NCI-H82 (cell line): ENCODE measurements at places on chromosomes 1 and 21.

DNA sequence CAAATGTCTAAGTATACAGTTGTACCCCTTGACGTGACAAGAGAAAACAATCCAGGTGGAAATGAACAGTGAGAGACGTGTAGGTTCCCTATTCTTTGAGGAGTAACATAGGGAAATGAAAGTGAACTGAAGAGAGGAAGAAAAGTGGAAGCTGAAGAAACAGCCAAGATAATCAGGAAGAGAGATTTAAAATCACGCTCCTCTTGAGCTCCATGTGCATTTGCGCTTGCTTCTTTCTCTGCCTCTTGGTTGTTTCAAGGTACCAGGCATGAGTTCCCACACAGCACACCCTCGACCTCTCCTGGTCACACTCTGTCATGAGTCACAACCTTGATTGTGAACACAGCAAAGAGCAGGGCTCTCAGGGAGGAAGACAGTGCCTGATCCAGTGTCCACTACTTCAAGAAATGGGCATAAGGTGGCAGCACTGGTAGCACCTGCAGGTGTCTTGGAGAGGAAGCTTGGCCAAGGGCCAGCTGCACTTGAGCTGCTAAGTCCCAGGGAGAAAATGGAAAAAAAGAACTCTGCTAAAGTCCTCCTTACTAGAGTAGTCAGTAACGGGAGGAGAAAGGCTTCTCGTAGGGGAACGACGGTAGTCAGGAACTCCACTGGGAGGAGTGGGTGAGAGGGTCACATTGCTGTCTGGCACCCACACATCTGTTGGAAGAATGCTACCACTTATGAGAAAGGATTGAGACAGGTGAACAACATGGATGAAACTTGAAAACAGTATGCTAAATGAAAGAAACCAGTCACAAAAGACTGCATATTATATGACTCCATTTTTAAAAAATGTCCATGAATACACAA is 18.3 kb upstream of the ARID1A start:
- DNase-seq: peak; percentile 89

DNA sequence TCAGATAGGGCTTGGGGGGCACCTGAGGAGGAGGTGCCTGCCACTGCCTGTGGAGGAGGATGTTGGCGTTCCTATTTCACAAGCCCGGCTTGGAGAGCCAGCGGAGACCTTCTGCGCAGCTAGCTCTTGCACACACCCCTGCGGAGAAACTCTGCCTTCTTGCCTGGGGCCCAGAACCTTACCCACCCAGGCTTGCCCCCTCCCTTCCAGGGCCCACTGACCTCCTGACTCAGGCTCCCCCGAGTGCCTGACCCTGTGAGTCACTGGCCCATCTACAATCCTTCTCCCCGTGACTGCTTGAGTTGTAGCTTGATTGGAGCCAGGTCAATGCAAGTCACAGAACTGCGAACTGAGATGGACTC is 3.4 kb downstream of the HES2 start:
- DNase-seq: no peak

DNA sequence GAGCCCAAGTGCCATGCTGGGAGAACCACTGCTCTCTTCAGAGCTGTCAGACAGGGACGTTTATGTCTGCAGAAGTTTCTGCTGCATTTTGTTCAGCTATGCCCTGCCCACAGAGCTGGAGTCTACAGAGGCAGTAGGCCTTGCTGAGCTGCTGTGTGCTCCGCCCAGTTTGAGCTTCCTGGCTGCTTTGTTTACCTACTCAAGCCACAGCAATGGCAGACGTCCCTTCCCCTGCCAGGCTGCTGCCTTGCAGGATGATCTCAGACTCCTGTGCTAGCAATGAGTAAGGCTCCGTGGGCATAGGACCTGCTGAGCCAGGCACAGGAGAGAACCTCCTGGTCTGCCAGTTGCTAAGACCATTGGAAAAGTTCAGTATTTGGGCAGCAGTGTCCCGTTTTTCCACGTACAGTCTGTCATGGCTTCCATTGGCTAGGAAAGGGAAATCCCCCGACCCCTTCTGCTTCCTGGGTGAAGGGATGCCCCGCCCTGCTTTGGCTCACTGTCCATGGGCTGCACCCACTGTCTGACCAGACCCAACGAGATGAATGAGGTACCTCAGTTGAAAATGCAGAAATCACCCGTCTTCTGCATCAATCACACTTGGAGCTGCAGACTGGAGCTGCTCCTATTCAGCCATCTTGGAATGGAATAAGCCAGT is 31.9 kb downstream of the CYP4B1 start:
- no peak for DNase-seq

GRCh38 chr1:29380532-29380931 is 144.2 kb downstream of the PTPRU start:
- DNase-seq: no peak

DNA sequence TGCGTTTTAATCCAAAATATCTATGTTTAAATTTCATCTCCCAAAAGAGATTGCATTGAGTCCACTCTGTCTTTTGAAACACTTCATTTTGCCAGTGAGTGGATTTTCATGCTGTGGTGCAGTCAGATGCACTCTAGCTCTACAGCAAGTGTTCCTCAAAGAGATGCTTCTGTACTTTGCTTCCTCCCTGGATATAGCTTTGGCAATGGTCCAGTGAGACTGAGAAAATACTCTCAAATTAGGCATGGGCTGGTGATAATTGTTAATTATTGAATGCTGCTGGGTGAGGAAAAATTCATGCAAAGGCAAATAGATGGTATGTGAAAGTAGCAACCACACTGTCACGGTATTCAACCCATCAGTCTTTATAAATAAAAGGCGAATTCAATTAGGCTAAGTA is 396.9 kb downstream of the ADGRL2 start:
- no peak for DNase-seq

DNA sequence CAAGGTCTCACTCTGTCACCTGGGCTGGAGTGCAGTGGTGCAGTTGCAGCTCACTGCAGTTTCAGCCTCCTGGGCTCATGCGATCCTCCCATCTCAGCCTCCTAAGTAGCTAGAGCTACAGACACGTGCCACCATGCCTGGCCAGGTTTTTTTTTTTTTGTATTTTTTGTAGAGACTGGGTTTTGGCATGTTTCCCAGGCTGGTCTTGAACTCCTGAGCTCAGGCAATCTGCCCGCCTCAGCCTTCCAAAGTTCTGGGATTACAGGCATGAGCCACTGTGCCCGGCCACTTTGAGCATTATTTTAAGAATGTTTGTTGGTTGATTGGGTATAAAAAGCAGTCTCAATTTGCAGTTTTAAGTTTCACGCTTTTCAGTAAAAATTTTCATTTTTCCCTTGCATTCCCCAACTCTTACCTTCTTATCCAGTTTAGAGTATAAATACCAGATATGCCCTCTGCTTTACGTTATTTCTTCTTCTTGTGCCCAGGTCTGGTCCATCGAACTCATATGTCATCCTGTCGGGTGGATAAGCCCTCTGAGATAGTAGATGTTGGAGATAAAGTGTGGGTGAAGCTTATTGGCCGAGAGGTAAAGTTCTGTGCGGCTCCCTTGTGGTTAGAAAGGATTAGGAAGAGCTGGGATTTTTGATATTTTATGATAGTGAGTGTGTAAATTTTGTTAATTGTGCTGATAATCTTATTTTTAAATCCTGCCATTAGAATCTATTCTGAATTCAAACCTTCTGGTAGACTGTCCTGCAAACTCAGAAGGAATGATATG is 36.0 kb downstream of the FABP3 start:
- no peak for DNase-seq

- peak; percentile 28 for DNase-seq
These were observed 46.4 kb upstream of the ENAH start for GRCh38 chr1:225699336-225699735.

DNA sequence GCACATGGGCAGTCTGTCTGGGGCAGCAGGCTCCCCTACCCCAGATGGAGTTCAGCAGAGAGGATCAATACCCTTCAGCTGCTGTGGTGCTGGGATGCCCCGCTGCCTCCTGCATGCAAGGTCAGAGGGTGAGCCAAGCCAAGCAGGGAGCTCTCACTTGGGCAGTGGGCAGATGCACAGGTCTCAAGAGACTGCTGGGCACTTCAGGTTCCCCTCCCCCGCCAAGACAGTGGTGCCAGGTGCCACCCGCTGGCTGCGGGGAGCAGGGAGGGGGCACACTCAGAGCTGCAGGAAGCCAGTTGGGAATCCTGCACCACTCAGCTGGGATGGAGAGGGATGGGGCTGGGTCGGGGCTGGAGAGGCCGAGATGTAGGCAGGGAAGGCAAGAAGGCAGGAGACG is 15.8 kb upstream of the EVA1B start:
- DNase-seq: no peak

DNA sequence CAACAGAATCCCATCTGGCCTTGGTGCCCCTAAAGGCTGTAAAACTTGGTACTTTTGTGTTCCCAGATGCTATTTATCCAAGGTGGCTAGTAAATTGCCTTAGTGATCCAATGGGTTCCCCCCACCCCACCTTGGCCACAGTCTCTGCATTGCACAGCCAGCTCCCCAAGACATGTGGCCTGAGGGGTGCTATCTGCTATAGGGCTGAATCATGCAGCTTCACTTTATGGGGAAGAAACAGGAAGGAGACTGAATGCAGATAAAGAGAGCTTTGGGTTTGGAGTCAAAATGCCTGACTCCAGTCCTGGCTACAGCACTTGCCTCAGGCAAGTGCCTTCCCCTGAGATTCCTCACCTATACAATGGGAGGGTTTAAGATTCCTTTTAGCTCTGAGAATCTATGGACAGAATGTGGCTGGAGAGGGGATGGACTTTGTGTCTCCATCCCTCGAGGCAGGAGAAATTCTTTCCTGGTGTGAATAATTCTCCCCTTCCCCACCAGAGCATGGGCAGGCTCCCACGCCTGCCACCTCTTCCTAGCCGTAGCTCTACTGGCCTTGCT is 6.5 kb downstream of the RHEX start:
- no peak for DNase-seq

DNA sequence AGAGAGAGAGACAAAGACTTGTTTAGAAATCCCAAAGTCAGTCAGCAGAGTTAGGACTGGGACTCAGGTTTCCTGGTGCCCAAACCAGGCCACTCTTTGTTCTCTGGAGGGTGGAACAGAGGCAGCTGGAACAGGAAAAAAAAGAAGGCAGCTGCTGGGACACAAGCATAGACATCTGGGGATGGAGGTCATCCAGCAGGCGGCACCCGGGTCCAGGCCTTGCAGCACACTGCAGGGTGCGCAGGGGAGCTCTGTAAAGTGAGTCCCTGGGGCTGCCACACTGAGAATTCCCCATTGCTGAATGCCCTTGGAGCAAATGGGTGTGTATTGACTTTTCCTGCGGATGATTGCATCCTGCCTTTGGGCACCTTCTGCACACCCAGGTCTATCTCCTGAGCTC is 222.9 kb upstream of the CSF3R start:
- DNase-seq: peak; percentile 61

DNA sequence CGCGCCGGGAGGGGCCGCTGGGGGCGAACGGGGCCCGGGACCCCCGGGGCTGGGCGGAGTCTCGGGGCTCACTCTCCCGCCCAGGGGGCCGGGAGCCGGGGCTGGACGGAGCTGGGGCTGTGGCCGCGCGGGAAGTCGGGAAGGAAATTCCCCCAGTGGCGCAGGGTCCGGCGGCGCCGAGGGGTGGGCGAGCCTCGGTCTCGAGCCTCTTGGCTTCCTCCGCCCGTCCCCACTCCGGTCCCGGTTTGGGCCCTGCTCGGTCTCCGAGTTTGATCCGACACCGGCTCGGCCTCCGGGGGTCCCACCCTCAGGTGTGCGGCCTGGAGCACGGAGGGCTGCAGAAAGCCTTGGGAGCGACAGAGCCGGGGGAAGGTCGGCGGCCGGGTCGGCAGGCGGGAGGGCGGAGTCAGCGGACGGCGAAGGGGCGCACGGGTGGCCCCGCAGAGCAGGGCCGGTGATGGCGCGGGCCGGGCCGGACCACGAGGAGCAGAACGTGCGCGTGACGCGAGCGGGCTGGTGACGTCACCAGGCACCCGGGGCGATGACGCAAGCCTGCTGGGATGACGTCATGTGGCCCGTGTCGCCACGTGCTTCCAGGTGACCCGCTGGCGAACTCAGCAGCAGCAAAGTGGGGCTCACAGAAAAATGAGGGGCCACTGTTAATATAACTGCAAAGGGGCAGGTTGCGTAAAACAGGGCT is 610 bp upstream of the HES4 start:
- peak; percentile 67 for DNase-seq

- no peak for DNase-seq
These were observed 117.5 kb upstream of the APP start for GRCh38 chr21:26288026-26288425.

DNA sequence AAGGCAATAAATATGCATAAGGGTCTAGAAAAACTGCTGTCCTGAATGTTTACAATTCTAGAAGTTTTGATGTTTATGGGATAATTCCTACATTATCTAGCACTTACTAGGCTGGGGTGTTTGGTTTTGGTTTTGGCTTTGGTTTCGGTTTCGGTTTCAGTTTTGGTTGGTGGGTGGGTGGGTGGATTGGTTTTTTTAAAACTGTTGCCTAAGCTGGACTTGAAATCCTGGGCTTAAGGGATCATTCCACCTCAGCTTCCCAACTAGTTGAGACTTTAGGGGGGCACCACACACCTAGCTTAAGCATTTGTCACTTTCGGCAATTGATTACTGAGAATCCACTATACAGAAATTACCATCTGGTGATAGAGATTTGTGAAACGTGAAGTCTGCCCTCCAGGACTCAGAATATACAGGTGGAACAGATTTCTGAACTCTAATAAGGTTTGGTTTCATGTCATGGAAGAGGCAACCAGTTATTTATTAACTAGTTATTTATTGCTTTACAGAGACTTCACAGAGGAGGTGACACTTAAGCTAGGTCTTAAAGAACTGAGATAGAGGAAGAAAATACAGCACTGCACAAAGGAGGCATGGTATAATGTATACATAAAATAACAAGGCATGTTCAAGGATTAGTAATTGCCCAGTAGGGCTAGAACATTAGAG is 69.6 kb downstream of the PIK3R3 start:
- peak; percentile 85 for DNase-seq

DNA sequence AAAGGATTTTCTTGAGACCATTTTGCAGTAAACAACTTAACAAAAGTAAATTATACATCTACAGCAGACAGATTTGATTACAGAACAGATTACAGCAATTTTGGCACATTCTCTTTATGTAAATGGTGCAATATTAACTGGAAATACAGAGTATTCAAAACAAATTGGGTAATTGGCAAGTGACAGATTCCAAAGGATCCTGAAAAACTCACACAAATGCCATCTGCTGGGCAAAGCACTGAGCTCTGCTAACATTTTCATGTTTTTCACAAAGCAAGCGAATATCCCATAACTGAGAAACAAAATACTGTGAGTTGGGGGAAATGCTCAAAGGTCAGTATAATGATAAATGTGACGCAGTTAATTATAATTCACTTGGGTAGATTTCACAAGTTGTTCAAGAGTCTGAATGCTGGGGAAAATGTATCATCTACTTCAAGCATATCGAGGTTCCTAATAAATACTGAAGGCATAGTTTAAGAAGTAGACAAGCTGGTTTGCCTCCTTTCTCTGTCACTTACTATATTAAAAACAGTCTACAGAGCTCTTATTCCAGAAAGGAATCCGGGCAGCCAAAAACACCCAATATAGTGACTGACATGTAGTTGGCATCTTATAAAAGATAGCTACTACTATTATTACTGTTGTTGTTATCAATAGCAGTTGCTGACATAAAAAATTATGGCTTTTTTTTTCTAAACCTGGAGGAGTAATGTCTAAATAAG is 75.8 kb upstream of the SDC3 start:
- no peak for DNase-seq
